ENCODE measurements at places on chromosomes 16 and 17.

- DNase-seq, result peak; percentile 37
Observed at GRCh38 chr17:75412455-75413317, 7.2 kb upstream of the GRB2 start.

GRCh38 chr17:50053654-50053960, 2.3 kb upstream of the ITGA3 start:
- DNase-seq, result no peak

- DNase-seq, result no peak
Observed at GRCh38 chr17:74971842-74972106, 785 bp downstream of the HID1 start.

- no peak for DNase-seq
Observed at GRCh38 chr16:88566158-88566557, 4.0 kb upstream of the ZC3H18 start.

DNA sequence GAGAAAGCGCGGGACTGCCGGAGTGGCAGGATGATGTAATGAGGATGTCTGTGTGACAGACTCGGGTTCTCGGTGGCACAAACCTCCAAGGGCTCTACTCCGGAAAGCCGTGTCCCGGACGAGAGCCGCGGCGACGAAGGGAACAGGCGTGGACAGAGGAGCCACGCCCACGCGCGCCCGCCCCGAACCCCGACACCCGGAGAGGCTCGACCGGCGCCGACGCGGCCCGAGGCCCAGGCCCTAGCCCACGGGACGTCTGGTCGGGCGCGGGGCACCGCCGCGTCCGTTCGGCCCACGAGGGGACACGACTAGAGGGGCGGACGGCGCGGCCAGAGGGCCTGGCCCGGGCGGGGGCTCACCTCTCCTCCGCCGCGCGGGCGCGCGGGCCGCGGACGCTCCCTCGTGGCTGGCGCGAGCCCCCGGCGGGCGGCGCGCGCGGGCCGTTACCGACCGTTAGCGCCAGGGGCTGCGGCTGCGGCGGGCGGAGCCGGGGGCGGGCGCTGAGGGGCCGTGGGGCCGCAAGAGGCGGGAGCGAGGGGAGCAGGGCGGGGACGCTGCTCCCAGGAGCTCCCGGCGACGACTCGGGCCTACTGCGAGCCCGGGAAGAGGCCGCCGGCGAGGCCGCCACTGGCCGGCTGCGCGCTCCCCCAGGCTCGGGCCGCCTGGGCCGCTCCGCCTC, 2.1 kb upstream of the IRX5 start:
- DNase-seq, result no peak

DNA sequence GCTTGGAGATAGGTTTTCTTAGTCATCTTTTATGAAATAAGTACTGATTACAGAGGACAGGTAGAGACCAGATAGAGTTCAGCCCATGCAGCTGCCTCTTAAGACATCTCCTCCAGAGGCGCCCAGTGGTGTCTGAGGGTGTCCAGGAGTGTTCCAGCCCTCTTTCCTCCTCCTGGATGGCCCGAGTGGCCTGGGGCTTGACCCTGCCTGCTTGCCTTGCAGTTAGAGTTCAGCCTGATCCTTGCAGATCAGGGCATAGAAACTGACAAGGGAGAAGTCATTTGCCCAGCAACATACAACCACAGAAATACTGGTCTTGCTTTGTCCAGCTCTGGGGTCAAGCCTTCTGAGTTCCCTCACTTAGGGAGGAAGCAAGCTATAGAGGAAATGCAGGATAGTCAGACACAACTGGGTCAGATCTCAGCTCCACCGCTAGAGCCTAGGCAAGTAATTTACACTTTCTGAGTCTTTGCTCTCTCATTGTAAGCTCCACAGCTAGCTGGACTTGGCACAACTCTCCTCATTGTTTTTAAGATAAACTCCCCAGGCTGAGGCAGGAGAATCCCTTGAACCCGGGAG, 3.6 kb upstream of the CCL1 start:
- no peak for DNase-seq

DNA sequence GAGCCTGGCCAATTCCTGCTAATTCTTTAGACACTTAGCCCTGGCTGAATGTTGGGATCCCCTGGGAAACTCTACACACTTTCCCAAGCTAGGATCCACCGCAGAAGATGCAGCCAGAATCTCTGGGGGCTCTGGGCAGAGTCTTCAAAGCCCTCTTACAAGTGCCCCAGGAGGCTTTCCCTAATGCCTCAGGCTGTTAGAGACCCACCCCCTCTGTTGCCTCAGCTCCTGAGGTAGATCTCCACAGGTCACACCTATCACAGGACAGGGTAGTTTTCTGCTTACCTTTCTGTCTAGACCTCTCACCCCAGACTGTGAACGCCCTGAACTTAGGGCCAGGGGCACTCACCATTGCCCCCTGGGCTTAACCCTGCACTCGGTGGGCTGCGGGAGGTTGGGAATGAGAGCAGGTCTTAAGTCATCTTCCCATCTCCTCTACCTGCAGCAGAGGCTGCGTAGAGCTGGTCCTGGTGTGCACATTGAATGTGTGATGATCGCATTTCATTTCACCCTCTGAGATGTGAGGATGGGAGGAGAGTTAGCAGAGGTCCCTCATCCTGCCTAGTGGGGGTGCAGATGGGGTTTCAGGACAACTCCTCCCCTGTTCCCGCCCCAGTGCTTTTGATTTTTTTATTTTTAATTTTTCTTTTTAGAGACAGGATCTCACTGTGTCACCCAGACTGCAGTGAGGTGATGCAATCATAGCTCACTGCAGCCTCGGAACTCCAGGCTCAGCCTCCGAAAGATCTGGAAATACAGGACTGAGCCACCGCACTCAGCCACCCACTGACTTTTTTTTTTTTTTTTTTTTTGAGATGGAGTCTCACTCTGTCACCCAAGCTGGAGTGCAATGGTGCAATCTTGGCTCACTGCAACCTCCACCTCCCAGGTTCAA, 89.0 kb upstream of the LHX1 start:
- no peak for DNase-seq

DNA sequence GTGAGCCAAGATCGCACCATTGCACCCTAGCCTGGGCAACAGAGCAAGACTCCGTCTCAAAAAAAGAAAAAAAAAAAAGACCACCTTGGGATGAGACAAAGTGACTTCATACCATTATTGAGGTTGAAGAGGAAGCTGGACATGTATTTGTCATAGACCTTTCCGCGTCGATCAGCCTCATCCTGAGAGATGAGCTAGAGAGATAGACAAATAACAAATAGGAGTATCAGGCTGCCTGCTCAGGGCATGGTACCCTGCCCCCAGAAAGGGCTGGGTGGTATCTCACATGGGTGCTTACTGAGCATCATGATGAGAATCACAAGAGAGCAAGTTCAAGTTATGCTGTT, 22.1 kb downstream of the CNTNAP1 start:
- no peak for DNase-seq

DNA sequence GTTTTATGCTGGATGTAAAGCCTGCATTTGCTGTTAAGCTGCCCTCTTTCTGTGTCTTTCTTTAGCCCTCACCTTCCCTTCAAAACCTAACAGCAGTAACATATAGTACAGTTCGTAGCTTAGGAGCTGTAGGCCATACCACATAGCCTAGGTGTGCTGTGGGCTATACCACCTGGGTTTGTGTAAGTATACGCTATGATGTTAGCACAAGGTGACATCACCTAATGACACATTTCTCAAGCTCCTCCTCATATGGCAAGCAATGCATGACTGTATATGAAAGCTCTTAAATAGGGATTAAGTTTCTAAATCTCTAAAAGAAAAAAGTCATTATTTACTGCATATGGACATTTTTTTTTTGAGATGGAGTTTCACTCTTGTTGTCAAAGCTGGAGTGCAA, 57.8 kb upstream of the TMEM97 start:
- DNase-seq, result no peak

DNA sequence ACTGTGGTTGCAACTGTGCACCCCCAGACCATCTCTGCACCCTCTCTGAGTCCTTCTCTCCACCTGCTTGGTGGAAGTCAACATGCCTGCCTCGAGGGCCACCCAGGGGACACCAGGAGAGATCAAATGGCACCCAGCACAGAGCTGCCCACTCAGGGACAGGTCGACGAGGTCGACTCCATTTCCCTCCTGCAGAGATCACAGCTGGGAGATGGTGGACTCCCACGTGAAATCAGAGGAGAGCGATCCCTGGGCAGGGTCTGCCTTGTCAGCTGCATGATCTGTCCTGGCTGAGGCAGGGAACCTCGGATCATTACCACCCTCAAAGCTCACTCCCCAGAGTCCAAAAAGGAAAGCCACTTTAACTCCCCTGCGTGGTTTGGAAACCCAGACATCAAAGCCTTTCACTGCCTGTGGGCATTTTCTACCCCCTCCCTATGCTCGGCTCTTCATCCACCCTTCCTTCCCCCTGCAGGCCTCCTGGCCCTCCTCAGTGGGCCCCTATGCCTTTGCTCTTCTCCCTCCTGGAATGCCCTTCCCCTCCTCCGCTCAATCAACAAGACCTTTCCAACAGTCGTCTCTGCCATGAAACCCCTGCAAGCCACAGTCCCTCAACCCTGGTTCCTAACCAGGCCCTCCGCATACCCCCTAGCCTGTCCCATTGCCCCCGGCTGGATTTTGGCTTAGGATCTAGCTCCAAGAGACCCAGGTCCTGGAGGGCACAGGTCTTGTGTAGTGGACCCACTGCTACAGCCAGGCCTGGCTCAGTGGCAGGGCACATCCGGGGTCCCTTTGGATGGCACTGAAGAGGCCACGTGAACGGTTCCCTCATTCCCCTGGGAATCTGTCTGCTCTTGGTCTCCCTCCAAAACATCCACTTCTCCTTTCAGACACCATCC, 103.8 kb upstream of the RPL38 start:
- no peak for DNase-seq

DNA sequence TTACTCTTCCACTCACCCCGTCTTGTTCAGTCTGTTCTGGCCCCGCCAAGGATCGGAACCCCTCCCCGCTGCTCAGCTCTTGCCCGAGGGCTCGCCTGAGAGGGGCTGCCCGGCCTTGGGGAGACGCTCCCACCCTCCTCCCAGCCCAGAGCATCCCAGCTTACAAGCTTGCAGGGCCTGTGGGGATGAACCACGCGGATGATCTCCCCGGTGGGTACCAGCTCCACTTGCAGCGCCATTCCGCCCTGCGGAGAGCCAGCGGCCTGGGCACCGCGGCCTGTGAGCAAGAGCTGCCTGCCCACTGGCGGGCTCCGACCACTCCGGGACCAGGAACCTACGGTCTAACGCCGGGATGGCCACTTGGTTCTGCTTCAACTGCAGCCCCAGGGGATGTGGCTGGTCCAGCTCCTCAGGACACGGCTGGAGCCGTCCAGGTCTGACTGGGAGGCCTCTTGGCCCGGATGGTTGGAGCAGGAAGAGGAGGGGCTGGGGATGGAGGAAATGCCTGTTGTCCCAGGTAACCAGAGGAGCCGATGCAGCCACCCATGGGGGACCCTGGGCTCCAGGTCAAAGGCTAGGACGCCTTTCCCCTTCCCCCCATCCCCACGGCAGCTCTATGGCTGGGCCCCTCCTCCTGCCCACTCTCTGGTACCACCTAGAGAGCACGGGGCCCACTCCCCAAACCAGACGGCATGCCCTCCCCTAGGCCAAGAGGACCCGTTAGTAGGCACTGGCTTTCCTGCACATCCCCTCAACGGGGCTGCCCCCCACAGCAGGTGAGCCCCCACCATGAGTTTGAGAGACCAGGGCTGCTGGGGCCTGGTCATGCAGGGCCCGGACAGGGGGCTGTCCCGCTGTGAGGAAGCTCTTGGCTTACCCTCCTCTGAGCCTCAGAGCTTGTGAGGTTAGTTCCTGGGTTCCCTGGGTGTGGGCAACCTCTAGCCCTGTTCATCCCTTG, at the start of gene MYO1C:
Gene MYO1C, minus strand, starts transcription at position 438 of the 958 bp plus-strand sequence. Its CDS starts 199 bp downstream, at position 239.
- no peak for DNase-seq

- DNase-seq, result no peak
Observed at GRCh38 chr16:58027161-58027915, 1.8 kb downstream of the MMP15 start.

DNA sequence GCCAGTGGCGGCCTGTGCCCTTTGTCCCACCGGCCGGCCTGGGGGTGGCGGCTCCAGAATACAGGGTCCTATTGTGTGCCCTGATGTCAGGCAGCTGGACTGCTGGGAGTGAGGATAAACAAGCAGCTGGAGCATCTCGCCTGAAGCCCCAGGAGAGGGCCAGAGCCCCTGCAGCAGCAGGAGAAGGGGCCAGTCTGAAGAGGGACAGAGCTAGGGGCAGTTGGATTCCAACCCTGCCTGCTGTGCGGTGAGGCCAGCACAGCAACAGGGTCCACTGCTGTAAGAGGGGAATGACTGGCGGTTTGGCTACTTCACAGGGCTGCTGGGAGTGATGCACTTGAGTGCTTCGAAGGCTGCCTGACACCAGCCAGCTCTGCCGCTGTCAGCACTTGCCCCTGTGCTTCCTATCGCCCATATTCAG, 25.0 kb downstream of the RAB11FIP4 start:
- DNase-seq, result no peak

DNA sequence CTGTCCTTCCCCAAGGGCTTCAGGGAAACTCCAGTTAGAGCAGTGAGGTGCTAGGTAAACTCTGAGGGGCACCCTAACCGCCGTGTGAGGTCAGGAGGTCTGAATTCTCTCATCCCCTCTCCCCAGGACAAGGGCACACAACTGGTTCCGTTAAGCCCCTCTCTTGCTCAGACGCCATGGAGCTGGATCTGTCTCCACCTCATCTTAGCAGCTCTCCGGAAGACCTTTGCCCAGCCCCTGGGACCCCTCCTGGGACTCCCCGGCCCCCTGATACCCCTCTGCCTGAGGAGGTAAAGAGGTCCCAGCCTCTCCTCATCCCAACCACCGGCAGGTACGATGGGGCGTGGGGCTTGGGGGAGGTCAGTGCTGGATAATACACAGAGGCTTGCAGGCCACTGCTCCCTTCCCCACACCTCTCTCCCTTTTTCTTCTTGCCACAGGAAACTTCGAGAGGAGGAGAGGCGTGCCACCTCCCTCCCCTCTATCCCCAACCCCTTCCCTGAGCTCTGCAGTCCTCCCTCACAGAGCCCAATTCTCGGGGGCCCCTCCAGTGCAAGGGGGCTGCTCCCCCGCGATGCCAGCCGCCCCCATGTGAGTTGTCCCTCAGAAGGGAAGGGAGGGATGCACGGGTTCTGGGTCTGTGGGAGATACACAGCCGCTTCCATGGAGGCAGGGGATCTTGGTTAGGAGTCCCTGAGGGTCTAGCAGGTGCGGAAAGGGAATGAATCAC, 4.6 kb downstream of the GRB7 start:
- DNase-seq, result no peak

DNA sequence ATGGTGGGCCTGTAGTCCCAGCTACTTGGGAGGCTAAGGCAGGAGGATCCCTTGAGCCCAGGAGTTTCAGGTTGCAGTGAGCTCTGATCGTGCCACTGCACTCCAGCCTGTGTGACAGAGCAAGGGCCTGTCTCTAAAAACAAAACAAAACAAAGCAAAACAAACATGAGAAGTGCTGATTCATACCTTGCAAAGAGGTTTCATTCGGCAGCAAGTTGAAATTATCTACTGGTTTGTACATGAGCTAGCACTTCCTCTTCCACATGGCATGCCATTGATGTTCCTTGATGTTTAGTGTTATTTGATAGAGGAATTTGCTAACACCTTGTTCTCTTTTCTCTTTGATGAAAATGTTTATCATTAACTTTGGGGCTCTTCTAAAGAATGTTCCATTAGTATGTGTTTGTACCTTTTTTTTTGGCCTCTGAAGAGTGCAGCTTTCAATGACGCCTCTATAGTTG, 50.6 kb downstream of the SPECC1 start:
- no peak for DNase-seq
